ENCODE measurements at places on chromosomes 12 and 14.

DNA sequence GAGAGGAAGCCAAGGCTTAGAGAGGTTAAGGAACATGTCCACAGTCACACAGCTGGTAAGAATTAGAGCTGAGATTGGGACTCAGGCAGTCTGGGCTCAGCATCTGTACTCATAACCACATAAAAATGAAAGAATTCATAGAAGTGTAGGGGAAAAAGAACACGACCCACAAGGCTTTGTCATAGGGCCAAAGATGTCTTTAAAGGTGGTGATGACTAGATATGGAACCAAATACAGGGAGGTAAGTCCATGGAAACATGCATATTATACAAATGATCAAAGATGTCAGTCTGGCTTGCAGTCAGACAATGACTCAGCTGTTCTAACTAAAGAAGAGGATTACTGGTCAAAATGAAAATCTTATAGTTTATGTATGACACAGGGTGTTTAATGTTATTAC is 7.2 kb upstream of the SSPN start:
- DNase-seq: no peak

- DNase-seq: no peak
Observed at GRCh38 chr12:32302218-32303173, 96.9 kb upstream of the FGD4 start.

DNA sequence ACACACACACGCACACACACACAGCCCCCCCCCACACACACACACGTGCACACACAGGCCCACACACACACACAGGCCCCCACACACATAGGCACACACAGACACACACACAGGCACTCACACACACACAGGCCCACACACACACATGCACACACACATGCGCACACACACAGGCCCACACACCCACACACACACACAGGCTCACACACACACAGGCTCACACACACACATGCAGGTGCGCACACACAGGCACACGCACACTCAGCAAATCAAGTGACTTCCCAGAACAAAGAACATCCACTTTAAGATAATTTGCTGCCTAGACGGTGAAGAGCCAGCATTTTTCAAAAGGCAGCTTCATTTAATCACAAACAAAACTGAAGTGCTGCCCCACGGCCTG is 78.5 kb upstream of the FBRSL1 start:
- no peak for DNase-seq

GRCh38 chr12:4211372-4211771 is 62.2 kb upstream of the CCND2 start:
- DNase-seq: no peak

- no peak for DNase-seq
Observed at GRCh38 chr12:14979468-14979867, 6.6 kb downstream of the PDE6H start.

- no peak for DNase-seq
Observed at GRCh38 chr14:96309896-96310330, 53.2 kb downstream of the ATG2B start.

- no peak for DNase-seq
Observed at GRCh38 chr12:52600071-52600470, 1.2 kb downstream of the KRT72 start.

- no peak for DNase-seq
Observed at GRCh38 chr14:68881396-68881795, 88.5 kb upstream of the ZFP36L1 start.

GRCh38 chr12:84073401-84073800 is 839.2 kb downstream of the SLC6A15 start:
- no peak for DNase-seq

DNA sequence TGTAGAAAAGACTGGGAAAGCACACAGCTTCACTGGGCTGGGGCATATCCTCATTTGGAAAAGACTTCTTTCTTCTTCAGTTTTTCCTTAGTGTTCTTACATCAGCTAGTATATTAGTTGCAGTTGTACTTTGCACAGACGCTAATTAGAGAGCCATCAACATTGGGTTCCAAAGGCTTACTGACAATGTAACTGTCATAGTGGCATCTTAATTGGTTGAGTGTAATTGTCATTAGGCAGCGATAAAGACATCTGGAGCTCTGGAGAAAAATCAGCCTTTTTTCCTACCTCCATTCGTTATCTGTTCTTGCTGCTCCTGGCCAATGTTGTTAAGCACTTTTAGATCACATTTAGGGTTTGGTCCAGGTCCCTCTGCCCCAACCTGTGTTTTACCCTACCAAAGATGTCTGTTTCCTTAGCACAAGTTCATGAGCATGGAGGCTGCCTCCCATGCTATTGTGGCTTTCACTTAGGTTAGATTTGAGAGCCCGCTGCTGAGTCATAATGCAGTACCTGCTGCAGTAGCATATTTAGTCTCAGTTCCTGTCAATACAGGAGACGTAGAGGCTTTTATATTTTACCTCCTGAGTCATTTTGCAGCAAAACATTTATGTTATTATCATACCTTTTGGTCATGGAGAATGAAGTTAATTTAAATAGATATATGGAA is 49.2 kb downstream of the FBXW8 start:
- no peak for DNase-seq

DNA sequence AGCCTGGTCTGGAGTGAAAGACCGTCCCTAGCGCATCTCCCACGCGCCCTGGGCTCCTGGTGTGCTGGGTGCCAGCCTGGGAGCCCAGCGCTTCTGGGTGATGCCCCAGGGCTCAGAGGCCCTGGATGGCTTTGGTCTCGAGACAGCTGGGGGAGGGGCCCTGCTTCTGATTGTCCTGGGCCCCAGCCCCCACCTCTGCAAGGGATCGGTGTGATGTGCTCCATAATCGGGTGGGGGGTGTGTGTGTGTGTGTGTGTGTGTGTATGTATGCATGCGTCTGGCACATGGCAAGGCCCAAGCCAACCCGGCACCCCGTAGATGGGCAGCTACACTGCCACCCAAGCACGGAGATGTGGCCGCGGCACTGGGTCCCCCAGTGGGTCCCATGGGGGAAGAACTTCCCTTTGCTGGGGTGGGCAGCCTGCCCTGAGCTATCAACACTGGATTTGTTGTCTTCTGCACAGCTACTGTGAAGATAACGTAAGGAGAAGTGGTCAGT is 3.1 kb downstream of the ZBTB42 start:
- DNase-seq: no peak

DNA sequence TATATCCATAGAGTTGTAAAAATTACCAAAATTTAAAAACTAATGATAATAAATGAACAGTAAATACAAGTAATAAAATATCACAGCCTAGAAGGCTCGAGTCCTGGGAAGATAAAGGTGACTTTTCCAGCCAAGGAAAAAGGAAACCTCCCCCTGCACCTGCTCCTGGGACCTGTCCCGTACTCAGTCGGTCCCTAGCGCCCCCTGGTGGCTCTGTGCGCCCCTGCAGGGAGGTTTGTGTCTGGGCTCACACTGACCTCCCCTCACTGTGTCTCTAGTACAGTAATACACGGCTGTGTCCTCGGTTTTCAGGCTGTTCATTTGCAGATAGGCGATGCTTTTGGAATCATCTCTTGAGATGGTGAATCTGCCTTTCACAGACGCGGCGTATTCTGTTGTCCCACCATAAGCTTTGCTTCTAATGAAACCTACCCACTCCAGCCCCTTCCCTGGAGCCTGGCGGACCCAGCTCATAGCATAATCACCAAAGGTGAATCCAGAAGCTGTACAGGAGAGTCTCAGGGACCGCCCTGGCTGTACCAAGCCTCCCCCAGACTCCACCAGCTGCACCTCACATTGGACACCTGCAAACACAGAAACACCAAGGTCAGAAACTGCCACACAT is 1030.4 kb downstream of the TMEM121 start:
- no peak for DNase-seq

DNA sequence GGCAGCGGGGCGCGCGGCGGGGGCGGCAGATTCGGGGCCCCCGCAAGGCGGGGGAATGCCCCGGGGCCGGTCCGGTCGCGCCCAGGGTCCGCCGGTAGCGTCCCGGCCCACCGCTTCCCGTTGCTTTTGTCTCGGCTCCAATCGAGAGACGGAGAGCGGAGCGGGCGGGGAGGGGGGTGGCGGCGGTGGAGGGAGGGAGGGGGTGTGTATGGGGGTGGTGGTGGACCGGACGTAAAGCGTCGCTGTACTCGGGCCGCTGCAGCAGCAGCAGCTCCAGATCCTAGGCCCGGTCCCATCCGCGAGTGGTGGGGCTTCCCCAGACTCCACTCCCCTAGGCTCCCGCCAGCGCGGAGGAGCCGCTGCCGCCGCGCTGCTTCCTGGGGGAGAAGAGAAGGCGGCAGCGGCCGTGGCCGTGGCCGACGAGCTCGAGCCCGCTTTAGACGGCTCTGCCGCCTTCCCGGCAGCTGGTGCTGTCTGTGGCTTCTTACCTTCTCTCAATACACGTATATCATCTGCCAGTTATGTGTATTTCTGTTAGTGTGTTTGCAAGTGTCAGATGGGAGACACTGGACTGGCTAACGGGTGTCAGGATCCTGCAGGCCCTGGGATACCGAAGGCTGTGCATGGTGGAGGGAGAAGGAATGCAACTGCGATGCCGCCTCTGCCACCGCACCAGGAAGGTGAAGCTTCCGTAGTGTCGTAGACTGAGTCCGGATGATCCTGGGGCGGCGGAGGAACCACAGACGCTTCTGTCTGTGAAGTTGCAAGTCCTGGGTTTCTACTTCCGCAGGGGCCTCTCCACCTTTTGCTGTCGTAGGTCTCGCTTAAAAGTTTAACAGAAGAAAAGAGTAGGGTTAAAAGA is 508 bp downstream of the CNOT2 start:
- DNase-seq: peak; percentile 72

- DNase-seq: no peak
Observed at GRCh38 chr12:71702590-71702989, 16.7 kb downstream of the TMEM19 start.

DNA sequence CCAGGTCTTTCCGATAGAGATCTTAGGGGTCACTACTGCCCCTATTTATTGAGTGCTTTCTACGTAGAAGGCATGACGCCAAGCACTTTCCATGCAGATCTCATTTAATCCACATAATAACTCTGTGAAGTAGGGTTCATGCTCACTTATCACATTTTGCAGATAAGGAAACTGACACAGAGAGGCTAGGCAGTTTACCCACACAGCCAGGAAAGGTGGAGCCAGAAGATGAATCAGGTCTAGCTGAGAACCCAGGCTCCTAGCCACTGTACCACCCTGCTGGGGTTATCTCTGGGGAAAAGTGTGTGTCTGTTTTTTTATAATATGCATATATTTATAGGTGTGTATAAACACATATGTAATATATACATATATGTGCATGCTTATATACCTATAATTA is 83.6 kb downstream of the KSR2 start:
- DNase-seq: no peak

DNA sequence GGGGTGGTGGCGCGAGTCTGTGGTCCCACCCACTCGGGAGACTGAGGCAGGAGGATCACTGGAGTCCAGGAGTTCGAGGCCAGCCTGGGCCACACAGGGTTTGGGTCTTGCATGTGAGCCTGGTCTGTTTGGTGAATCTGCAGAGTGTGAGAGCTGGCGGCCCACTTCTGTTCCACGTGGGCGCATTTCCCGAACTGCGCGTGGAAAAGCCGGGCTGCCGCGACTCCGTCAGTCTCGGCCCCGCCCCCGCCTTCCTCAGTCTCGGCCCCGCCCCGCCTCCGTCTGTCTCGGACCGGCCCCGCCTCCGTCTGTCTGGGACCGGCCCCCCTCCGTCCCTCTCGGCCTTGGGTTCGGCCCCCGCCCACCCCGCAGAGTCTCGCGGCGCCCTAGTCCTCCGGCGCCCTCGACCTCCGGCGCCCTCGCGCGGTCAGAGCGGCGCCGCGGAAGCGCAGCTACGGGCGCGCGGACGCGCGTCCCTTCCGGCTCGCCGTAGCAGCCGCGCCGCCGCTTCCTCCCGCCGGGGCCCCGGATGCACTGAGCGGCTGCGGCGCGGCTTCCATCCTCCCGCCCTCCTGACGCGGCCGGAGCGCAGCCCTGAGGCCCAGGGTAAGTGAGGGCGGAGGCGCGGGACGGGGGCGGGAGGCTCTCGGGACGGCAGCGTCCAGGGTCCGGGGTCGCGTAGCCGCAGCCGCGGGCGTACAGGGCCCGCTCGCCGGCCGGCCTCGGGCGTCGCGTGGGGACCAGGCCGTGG is at the start of gene EP400:
TSS of gene EP400 (plus strand) at position 512 of the 751 bp plus-strand sequence. CDS start 10,678 bp downstream, outside the sequence.
- peak; percentile 96 for DNase-seq

- no peak for DNase-seq
Observed at GRCh38 chr14:66650491-66650911, 142.6 kb downstream of the GPHN start.

DNA sequence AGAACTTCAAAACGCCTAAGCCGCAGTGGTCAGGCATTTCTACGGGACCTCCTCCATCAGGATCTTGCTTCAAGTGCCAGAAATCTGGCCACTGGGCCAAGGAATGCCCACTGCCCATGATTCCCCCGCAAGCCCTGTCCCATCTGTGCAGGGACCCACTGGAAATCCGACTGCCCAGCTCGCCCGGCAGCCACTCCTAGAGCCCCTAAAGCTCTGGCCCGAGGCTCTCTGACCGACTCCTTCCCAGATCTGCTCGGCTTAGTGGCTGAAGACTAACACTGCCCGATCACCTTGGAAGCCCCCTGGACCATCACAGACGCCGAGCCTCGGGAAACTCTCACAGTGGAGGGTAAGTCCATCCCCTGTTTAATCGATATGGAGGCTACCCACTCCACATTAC is 1113.0 kb upstream of the TMEM132C start:
- no peak for DNase-seq

DNA sequence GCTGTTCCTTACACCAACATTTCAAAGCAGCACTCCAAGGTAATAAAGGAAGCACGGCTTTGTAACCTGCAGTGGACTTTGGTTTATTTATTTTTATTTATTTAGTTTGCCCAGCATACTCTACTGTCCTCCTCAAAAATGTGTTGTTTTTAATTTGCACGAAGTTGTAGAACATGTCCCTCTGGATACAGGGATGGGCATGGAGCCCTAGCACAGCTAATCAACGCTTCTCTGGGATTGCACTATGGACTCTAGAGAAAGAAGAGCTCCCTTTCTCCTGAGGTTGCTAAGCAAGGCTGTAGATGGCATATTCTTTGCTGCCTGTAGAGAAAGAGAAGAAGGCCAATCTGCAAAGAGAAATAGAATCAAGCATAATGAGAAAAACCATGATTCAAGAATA is 5.9 kb upstream of the ANAPC5 start:
- DNase-seq: no peak

- DNase-seq: no peak
Observed at GRCh38 chr12:9730591-9730990, 2.3 kb downstream of the CLECL1 start.

DNA sequence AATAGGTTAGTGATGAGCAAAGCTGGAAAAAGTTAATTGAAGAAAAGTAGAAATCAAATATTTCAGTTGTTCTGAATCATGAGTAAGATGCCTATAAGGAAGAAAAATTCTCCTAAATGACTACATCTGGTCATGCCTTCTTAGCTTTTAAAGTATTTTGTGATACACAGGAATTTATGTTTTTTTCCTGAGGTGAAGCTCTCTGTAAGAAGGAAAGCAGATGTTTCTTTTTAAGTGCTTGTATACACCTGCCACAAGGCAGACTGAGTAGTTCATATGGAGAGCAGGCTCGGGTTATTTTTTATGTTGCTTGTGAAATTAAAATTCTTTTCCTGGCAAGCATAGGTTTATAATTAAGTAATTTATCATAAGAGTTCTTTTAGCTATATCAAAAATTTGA is 275.2 kb downstream of the RAD51B start:
- DNase-seq: no peak

- no peak for DNase-seq
Observed at GRCh38 chr12:109258201-109258600, 50.9 kb downstream of the FOXN4 start.

GRCh38 chr12:33942172-33942571 is 80.1 kb upstream of the ALG10 start:
- no peak for DNase-seq

GRCh38 chr12:55698241-55698955 is 9.3 kb downstream of the ITGA7 start:
- DNase-seq: no peak

- DNase-seq: peak; percentile 78
Observed at GRCh38 chr12:27969624-27970400, 2.7 kb downstream of the PTHLH start.

GRCh38 chr12:78725951-78726580 is 138.5 kb upstream of the SYT1 start:
- no peak for DNase-seq
